ENCODE measurements at places on chromosomes 1 and 21. TPM values are rescaled to one million over a fixed set of nuclear protein-coding genes. Genes with fewer than 3 reads are reported as not detected.

GRCh38 chr21:29540289-29540688 lies 241.6 kb downstream of the BACH1 start:
- no peak for DNase-seq
- H3K4me1 ChIP-seq: no peaks in the 10 kb centered on the region
- H3K27me3 ChIP-seq: no peaks in the 10 kb centered on the region
- no peaks in the 10 kb centered on the region for H3K36me3 ChIP-seq

- no peak overlapping the region for H3K4me3 ChIP-seq
- H3K27me3 ChIP-seq: no peaks in the 10 kb centered on the region
- H3K36me3 ChIP-seq: no peaks in the 10 kb centered on the region
- DNase-seq: no peak
- no peak overlapping the region for H3K27ac ChIP-seq
- no peaks in the 10 kb centered on the region for H3K4me1 ChIP-seq
Measured at GRCh38 chr1:66779475-66780078, 21.5 kb downstream of the INSL5 start.

DNA sequence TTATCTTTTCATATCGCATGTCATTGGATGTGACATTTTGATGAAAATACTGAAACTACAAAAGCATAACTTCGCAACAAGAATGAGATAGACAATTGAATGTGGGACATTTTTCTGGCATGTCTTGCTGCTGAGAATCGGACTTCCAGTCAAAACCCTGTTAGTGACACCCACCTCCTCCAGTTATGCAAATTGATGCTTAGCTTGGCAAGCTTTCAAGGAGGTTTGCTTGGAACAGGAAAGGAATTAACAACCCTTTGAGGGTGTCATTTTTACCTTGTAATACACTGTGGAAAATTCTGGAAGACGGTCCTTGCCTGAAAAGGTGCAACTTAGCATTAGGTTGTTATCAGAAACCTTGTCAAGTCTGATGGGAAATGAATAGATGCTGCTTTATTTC lies 38.8 kb upstream of the FAM3B start:
- H3K4me3 ChIP-seq: no peak overlapping the region
- no peaks in the 10 kb centered on the region for H3K36me3 ChIP-seq
- H3K27me3 ChIP-seq: no peaks in the 10 kb centered on the region
- peaks cover 6% of the 10 kb centered on the region for H3K4me1 ChIP-seq
- no peak overlapping the region for H3K27ac ChIP-seq

DNA sequence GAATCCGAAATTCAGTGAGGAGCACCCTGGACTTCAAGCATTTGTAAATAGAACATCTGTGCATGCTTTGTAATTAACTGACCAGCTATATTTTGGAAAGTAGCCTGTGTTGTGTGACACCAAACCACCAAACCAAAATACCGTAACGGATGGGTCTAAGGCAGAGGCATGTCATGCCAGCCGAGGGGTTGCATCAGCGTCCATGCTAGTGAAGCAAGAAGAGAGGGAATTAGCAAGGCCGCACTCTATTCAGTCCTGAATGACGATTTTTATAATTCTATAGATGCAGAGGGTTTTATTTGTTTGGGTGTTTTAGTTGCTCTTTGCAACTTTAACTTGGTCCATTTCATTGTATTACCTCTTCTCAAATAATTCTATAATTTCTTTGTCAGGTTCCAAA lies 116.8 kb upstream of the SMYD2 start:
- H3K4me1 ChIP-seq: no peaks in the 10 kb centered on the region
- H3K27ac ChIP-seq: no peak overlapping the region
- no peaks in the 10 kb centered on the region for H3K27me3 ChIP-seq
- no peak overlapping the region for H3K4me3 ChIP-seq

DNA sequence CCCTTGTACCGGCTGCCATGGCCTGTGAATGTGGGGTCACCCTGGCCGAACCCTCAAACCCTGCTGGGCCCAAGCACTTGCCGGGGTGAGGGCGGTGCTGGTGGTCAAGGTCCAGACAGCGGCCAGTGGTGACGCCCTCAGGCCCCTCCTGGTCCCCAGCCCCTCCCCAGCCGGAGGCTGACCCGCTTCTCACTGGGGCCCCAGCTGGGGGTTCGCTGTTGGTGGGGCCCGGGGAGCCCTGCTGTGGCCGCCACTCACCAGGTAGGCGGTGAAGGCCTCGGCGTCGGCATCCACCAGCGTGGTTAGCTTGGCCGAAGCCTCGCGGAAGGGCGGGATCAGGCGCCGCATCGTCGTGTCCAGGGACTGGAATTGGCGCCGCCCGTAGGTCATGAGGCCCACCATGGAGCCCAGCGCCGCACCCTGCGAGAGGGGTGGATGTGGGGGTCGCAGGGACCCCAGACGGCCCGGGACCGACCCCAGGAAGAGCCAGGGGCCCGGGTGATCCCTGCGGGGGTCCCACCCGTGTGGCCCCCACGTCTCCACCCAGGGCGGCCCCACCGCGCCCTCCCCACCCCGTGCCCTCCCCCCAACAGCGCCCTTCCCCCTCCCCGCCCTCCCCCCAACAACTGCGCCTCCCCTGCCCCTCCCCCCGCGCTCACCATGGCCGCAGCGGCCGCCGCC lies 10.1 kb downstream of the FTCD start:
- no peaks in the 10 kb centered on the region for H3K27me3 ChIP-seq
- H3K27ac ChIP-seq: no peak overlapping the region
- peaks cover 7% of the 10 kb centered on the region for H3K4me1 ChIP-seq
- DNase-seq: no peak
- H3K4me3 ChIP-seq: no peak overlapping the region
- H3K36me3 ChIP-seq: no peaks in the 10 kb centered on the region

- peaks cover 14% of the 10 kb centered on the region for H3K4me1 ChIP-seq
- no peaks in the 10 kb centered on the region for H3K27me3 ChIP-seq
- no peak overlapping the region for H3K4me3 ChIP-seq
- H3K27ac ChIP-seq: no peak overlapping the region
Measured at GRCh38 chr1:25990251-25990650, 7.6 kb downstream of the PAFAH2 start.

- no peak overlapping the region for H3K27ac ChIP-seq
- peaks cover 6% of the 10 kb centered on the region for H3K4me1 ChIP-seq
- H3K36me3 ChIP-seq: no peaks in the 10 kb centered on the region
- no peak for DNase-seq
Measured at GRCh38 chr1:153357076-153357852, 390 bp upstream of the S100A9 start.

GRCh38 chr1:51193564-51193963 lies 42.5 kb upstream of the RNF11 start:
- no peaks in the 10 kb centered on the region for H3K27me3 ChIP-seq
- H3K4me1 ChIP-seq: no peaks in the 10 kb centered on the region
- DNase-seq: no peak

- no peak overlapping the region for H3K27ac ChIP-seq
- no peaks in the 10 kb centered on the region for H3K36me3 ChIP-seq
- no peaks in the 10 kb centered on the region for H3K4me1 ChIP-seq
- H3K4me3 ChIP-seq: no peak overlapping the region
- DNase-seq: no peak
Measured at GRCh38 chr21:38181096-38181495, 75.7 kb upstream of the KCNJ15 start.

DNA sequence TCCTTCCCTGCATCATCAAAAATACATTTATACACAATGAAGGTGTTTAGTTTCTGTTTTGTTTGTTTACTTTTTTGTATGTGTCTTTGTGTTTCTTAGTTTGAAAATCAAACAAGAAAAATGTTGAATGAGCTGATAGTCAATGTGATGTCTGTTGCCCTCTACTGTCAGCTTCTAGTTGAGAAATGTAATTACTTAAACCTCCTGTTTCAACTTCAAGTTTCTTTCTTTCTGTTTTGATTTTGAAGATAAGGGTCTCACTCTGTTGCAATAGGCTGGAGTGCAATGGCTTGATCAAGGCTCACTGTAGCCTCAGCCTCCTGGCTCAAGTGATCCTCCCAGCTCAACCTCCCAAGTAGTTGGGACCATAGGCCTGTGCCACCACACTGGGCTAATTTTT lies 37.5 kb downstream of the SPTA1 start:
- no peak overlapping the region for H3K4me3 ChIP-seq
- no peak overlapping the region for H3K27ac ChIP-seq
- peaks cover 4% of the 10 kb centered on the region for H3K27me3 ChIP-seq
- DNase-seq: no peak
- H3K36me3 ChIP-seq: no peaks in the 10 kb centered on the region

The TCP10L gene
- total RNA-seq: 3.8 TPM
